PC-3 (cell line): ENCODE measurements at places on chromosomes 6 and 20. TPM values are rescaled to one million over a fixed set of nuclear protein-coding genes. Genes with fewer than 3 reads are reported as not detected.

NKAPL gene
- not detected in 2 replicates for total RNA-seq

FRK gene
- total RNA-seq, result 0.46 and 0.66 TPM in 2 replicates

FAM209B gene
- total RNA-seq, result 0.58 TPM in 1 of 2 replicates, not detected in the other

SIRPB1 gene
- 1.7 and 11.6 TPM in 2 replicates for total RNA-seq

CAPN11 gene
- not detected in 2 replicates for total RNA-seq

CGA gene
- total RNA-seq, result not detected in 2 replicates

CCN5 gene
- 0.26 TPM in 1 of 2 replicates, not detected in the other for total RNA-seq

DNA sequence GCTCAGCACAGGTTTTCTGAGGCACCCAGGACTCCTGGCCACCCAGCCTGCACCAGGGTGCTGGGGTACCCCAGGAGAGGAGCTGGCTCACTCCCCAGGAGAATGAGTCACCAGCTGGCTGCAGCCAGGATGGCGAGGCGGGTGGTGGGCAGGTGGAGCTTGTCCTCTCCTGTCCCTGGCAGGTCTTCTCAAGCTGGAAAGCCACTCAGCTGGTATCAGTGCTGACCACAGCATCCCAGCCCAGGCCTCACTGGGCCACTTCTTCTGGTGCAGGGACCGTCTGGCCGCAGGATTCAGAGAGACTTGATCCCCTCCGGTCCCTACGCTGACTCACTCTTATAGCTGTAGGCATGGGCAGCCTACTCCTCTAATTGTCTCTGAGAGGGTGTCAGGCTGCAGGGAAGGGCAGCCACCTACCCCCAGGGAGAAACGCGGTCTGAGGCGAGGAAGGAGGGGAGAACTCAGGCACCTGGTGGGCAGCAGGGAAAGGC lies 22.2 kb downstream of the TFEB start:
- H3K36me3 ChIP-seq, result no peaks in the 10 kb centered on the region
- H3K27me3 ChIP-seq, result no peaks in the 10 kb centered on the region
- no peak overlapping the region for H3K4me3 ChIP-seq
- DNase-seq, result peak; percentile 55
- H3K4me1 ChIP-seq, result peaks cover 22% of the 10 kb centered on the region

GRCh38 chr6:160962835-160963623 lies 28.5 kb upstream of the MAP3K4 start:
- H3K27ac ChIP-seq, result no peak overlapping the region
- no peaks in the 10 kb centered on the region for H3K27me3 ChIP-seq
- no peaks in the 10 kb centered on the region for H3K36me3 ChIP-seq
- no peak overlapping the region for H3K4me3 ChIP-seq
- DNase-seq, result no peak

DNA sequence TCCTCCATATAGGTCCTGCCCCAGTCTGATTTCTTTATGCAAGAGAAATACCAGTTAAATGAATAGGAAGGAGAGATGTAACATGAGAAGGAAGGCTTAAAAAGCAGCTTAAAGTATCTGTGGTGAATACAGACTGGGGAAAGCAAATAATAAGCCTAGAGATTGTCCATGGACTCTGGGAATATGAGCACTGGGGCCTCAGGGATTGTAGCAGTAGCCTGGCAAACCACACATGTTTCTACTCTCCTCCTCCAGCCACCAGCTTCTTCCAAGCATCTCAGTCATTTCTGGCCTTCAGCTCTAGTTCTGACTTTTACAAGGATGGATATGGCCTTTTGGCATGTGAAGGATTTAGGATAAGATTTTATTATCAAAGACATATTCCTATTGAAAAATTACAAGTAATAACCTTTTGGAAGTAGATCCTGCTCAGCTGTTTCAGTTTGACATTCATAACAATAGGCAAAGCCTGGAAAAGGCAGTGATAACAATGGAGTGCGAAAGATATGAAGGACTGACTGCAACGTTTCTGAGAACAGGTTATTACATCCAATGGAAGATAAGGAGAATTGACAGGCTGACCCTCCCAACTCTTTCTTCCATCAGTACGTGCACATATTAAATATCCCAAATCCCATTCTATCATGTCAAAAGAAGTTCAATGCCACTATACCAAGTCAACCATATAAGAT lies 41.6 kb downstream of the CYP39A1 start:
- no peaks in the 10 kb centered on the region for H3K36me3 ChIP-seq
- DNase-seq, result no peak
- H3K4me1 ChIP-seq, result no peaks in the 10 kb centered on the region
- H3K27ac ChIP-seq, result no peak overlapping the region

DNA sequence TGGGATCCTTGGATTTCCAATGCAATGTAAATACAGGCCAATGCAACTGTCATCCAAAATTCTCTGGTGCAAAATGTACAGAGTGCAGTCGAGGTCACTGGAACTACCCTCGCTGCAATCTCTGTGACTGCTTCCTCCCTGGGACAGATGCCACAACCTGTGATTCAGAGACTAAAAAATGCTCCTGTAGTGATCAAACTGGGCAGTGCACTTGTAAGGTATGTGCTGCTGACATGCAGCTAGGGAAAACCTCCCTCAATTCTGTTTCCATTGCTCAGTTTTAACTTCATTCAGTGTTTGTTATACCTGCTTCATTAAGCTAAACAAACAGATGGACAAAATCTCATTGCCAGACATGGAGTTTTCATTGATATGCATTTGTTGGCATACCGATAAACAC lies 397.1 kb downstream of the ARHGAP18 start:
- H3K27me3 ChIP-seq, result no peaks in the 10 kb centered on the region
- H3K4me1 ChIP-seq, result peaks cover 45% of the 10 kb centered on the region
- peak overlapping the region; percentile 20; the same call in 1 of the 2 replicates for H3K4me3 ChIP-seq
- H3K27ac ChIP-seq, result peak overlapping the region; percentile 77
- peak; percentile 92 for DNase-seq

GRCh38 chr20:6501061-6501460 lies 266.4 kb upstream of the BMP2 start:
- DNase-seq, result peak; percentile 96
- peaks cover 20% of the 10 kb centered on the region for H3K4me1 ChIP-seq
- peak overlapping the region; percentile 85 for H3K27ac ChIP-seq
- H3K4me3 ChIP-seq, result no peak overlapping the region

- no peak overlapping the region for H3K27ac ChIP-seq
- peak; percentile 39 for DNase-seq
- H3K36me3 ChIP-seq, result no peaks in the 10 kb centered on the region
Measured at GRCh38 chr6:113055061-113055460, 707.9 kb downstream of the RFPL4B start.

DNA sequence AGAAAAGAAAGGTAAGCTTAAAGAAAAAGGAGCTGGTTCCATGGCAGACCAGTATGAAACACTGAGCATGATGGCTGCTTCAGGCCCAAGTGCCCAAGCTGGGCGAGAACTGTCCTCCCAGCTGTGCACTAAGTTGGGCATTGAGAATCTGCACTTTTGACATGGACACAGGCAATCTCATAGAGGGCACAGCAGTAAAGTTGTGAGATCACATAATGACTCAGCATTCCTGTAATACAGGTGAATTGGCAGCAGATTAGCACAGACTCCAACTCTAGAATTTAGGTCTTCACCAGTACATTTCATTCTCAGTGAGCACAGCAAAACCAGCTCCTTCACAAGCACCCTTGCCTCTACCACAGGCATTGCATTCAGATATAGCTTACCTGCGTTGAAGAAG lies 343.4 kb downstream of the PKHD1 start:
- H3K4me1 ChIP-seq, result peaks cover 5% of the 10 kb centered on the region; the same call in 1 of the 2 replicates
- H3K27me3 ChIP-seq, result no peaks in the 10 kb centered on the region
- no peak overlapping the region for H3K27ac ChIP-seq
- DNase-seq, result peak; percentile 40
- H3K4me3 ChIP-seq, result no peak overlapping the region

DNA sequence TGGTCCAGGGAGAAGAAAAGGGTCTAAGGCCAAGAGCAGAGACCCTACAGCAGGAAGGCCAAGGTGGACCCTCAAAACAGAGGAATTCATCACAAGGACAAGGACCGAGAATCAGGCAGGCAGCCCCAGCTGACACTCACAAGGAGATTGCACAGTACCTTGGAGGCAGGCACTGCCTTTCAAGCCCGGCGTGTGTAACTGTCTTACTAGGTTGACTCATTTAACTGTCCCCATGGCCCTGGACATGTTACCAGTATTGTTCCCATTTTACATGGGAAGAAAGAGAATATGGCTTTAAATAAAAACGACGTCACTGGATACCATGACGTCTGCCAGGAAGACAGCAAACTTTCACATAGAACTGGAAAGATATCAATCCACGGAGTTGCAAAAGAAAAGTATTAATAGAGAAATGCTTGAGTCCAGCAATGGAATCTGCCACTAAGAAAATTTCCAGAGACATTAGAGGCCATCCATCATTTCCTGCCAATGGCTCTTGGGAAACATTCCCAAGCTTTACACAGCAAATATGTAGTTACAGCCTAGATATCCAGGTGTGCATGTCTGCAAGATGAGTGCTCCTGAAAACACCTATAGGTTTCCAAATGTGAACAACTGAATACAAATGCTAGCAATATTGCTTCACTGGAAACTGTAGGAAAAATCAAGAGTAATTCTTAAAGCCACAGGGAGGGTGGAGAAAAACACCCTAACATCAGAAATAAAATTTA lies 111.5 kb upstream of the RPS6KA2 start:
- H3K4me1 ChIP-seq, result peaks cover 27% of the 10 kb centered on the region
- no peaks in the 10 kb centered on the region for H3K27me3 ChIP-seq
- no peaks in the 10 kb centered on the region for H3K36me3 ChIP-seq
- no peak overlapping the region for H3K4me3 ChIP-seq

- no peaks in the 10 kb centered on the region for H3K27me3 ChIP-seq
- H3K4me3 ChIP-seq, result no peak overlapping the region
- no peak overlapping the region for H3K27ac ChIP-seq
- DNase-seq, result no peak
- H3K4me1 ChIP-seq, result peaks cover 4% of the 10 kb centered on the region; the same call in 1 of the 2 replicates
- H3K36me3 ChIP-seq, result peaks cover 3% of the 10 kb centered on the region; the same call in 1 of the 2 replicates
Measured at GRCh38 chr20:51596668-51597388, 54.3 kb upstream of the NFATC2 start.

DNA sequence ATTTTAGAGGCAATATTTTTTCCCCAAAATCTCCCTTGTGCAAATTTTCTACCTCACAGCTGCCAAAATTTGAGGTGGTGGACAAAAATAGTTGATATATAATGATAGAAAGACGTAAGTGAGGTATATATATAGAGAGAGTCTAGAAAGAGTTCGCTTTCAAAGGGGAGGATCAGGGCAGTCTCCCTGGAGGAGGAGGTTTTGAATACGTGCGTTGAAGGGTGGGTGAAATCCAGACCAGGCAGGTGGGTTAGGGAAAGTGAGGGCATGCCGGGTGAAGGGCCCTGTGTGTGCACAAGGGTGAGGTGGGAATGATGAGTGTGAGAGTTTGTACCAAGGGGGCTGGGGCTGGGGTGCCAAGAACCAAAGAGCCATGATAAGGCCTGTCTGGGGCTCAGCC lies 100.2 kb downstream of the CEBPB start:
- DNase-seq, result no peak
- no peaks in the 10 kb centered on the region for H3K27me3 ChIP-seq
- no peak overlapping the region for H3K4me3 ChIP-seq
- H3K36me3 ChIP-seq, result no peaks in the 10 kb centered on the region

DNA sequence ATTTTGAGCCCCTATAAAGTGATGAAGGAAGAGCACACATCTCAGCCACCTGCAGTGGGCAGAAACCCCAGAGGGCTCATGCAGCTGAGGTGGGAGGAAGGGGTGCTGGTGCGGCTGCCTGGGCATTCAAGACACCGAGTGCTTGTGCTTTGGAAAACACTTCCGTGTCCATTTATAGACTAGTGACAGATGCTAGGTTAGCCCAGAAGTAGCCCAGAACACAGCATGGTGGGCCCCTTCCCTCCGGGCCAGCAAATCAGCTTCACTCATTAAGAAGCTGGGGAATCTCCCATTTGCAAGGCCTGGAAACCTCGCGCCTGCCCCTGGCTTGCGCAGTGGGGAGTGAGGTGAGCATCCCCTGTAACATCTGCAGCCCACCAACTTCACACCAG lies 12.9 kb downstream of the BEND3 start:
- no peak overlapping the region for H3K4me3 ChIP-seq
- H3K36me3 ChIP-seq, result no peaks in the 10 kb centered on the region
- no peak for DNase-seq
- no peak overlapping the region for H3K27ac ChIP-seq

DNA sequence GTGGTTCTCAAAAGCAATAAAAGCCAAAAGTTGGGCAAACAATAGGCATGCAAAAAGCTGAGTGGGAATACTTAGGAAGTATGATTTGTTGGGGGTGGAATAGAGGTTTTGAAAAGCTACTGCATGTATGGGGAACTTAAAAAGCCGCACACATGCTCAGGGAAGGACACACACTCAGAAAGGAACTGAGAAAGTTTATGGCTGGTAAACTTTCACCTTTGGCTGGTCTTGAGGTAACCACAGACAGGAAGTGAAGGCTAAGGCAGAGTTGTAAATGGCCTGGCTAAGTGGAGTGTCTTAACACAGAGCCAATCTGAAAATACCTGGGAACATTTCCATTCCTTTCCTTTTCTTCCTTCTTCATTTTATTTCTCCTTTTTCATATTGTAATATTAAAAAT lies 134.5 kb upstream of the EXOC2 start:
- no peaks in the 10 kb centered on the region for H3K4me1 ChIP-seq
- DNase-seq, result no peak
- no peak overlapping the region for H3K27ac ChIP-seq
- H3K4me3 ChIP-seq, result no peak overlapping the region
- H3K27me3 ChIP-seq, result peaks cover 50% of the 10 kb centered on the region

DNA sequence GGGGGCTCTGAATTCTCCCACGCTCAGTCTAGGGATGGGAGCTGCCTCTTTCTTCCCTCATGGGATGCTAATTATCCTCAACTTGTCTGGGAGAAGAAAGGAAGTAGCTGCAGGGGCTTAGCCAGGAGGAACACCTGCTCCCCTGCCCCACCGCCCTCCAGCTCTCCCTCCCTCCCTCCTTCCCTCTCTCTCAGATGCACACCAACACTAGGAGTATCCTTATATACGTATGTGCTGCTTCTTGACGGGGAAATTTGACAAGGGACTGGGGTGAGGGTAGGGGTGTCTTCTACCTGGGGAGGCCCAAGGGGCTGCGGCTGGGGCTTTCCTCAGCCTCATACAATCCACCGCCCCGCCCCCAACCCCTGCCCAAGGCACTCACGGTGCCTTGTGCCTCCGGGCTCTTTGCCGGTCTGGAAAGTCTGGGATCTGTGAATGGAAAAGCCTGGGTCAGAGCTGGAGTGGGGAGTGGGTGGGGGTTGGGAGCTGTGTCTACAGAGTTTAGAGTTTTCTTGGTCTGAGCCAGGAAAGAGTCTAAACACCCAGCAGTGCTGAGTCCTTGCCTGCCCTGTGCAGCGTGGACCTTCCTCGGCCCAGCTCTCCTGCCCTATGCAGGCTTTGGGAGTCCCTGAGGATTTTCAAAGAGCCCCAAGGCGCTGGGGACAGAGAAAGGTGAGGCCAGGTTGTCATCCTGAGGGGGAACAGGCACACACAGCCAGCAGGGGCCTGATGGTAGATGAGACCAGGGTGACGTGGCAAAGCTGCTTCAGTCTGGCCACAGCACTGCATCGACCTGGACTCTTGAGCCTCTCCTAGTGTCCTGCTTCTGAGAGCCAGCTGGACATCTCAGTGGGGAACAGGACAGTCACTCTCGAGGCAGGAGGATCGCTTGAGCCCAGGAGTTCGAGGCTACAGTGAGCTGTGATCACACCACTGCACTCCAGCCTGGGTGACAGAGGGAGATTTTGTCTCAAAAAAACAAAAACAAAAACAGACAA lies 29.3 kb upstream of the EMILIN3 start:
- H3K27ac ChIP-seq, result no peak overlapping the region
- no peak overlapping the region for H3K4me3 ChIP-seq
- DNase-seq, result no peak
- no peaks in the 10 kb centered on the region for H3K4me1 ChIP-seq

- no peaks in the 10 kb centered on the region for H3K36me3 ChIP-seq
- H3K4me1 ChIP-seq, result peaks cover 49% of the 10 kb centered on the region
- no peak overlapping the region for H3K27ac ChIP-seq
- H3K4me3 ChIP-seq, result no peak overlapping the region
- no peak for DNase-seq
Measured at GRCh38 chr20:23152902-23153301, 66.8 kb upstream of the CD93 start.
